ENCODE measurements at places on chromosomes 1 and 21.

DNA sequence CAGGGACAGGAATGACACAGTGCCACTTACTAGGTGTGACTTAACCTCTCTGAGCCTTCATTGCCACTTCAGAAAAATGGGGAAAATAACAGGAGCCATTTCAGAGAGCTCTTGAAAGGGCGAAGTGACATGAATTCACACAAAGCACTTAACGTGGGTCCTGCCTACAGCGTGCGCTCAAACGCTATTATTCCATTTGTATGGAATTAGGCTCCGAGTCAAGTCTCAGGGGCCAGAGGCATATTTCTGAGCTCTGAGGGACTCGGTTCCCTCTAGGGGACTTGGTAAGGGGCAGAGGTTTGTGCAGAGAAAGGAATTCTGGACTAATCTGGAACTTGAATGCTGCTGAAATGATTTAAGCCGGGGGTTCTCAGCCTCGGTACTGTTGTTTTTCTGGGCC, 14.1 kb downstream of the DRAXIN start:
- no peak for DNase-seq

DNA sequence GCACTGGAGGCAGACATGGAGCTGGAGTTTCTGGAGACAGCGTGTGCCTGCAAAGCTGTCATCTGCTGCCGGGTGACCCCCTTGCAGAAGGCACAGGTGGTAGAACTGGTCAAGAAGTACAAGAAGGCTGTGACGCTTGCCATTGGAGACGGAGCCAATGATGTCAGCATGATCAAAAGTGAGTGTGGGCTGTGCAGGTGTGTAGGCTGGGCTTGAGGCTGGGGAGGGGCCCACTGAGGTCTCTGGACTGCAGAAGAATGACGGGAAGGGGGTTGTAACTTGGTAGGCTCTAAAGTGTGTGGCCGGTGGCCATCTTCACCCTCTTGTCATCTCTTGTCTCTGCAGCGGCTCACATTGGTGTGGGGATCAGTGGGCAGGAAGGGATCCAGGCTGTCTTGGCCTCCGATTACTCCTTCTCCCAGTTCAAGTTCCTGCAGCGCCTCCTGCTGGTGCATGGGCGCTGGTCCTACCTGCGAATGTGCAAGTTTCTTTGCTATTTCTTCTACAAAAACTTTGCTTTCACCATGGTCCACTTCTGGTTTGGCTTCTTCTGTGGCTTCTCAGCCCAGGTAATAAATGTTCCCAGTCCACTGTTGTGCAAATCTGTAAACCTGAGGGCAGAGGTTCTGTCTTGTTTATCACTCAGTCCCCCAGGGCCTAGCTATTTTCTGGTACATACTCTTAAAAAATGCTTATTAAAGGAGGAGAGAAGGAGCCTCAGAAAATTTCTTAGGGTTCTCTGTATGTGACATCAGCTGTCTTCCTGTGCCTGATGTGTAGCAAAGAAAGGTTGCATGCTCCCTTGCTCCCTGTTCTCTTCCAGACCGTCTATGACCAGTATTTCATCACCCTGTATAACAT, 19.9 kb downstream of the ATP8B2 start:
- no peak for DNase-seq

DNA sequence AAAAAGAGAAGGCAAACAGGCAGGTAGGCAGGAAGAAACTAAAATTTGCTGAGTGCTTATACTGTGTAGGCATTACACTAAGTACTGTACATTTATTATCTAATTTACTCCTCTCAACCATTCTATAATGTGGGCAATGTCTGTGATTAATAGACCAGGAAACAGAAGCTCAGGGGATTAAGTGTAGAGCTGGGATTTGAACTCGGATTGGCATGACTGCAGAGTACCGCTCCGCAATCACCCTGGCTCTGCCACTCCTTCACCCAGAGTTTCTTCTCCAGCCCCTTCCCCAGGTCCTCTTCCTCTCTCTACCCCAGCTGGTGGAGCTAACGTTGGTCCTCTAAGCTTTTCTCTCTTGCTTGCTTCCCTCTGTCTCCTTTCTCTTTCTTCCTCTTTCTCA, 11.5 kb upstream of the S100A2 start:
- DNase-seq: no peak

- no peak for DNase-seq
These were observed 47.9 kb upstream of the BCAR3 start for GRCh38 chr1:93729502-93729901.

DNA sequence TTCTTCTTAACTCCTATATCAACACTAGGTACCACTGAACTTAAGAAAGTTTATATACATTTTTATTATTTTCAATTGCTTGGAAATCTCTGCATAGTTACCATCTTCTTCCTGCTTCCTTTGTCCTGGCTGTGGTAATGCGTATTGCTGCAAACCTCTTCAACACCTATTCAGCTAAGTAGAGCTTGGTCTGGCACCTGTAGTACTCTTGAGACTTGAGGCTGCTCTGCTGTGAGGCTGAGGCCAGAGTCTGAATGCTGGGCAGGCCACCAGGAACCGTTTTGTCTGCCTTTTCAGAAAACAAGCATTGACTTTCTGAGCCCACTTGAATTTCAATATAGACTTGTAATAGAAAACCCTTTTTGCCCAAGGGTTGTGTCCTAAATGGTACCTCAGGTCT, 52.0 kb upstream of the RGS2 start:
- DNase-seq: no peak

DNA sequence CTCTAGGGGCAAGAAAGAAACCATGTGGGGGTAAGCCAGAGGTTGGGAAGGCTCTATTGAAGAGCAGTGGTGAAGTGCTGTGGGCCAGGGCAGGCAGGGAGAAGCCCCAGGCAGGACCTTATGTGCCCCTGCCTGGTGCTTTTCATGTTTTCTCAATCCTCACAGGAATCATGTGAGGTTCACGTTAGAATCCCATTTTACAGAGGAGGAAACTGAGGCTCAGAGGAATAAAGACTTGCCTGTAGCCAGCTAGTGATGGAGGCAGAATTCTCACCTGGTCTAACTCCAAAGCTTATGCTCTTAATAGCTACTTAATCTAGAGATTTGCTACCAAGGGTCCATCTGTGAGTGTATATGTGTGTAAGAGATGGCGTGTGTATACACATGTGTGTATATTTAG, 4.2 kb downstream of the TTC22 start:
- no peak for DNase-seq

Measured in heart right ventricle (tissue), 16 donors.